ENCODE measurements at places on chromosomes 6 and 20. TPM values are rescaled to one million over a fixed set of nuclear protein-coding genes. Genes with fewer than 3 reads are reported as not detected.
A peak's percentile ranks its signal among the peaks of the same experiment; 100 is the strongest.

- no peak for DNase-seq
Observed at GRCh38 chr20:51193066-51193772, 170.3 kb upstream of the KCNG1 start.

DNA sequence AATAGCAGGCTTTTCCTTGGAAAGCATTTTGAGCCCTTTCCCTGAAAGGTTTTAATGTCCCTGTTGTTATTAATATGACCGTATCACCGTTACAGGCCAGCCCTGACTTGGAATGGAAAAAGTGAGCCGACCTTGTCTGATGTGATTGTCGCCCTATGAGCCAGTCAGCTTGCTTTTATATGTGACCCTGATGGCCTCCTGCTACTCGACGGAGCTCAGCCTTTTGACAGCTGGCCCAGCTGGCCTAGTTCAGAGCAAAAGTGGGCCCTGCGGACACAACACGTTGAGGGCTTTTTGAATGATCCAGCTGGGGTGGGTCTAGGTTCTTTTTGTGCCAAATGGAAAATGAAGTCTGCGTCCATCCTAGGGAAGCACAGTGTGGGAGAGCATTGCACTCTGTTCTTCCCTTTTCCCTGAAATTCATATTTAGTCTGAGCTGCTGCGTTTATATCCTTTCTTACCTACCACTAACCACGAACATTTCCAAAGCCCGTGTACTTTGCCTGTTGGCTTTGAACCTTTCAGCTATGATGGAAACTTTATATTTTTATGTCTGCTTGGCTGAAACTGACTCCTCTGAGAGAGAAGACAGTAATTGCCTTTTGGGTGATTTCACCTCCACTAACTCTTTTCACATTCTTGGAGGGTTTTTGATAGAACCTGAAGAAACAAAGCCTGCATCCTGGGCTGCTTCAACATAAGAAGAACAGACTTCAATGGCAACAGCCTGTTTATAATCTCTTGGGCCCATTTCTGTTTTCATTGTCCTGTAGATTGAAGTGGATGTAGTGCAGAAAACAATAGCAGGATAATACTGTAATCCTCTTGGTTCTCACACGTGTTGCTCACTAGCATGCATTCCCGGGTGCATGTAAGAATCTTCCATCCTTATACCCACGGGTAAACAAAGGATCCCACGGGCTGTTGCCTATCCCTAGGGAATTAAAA is 121.8 kb upstream of the HDGFL1 start:
- DNase-seq, result no peak

- no peak for DNase-seq
Observed at GRCh38 chr6:157094038-157094437, 229.3 kb downstream of the TMEM242 start.

DNA sequence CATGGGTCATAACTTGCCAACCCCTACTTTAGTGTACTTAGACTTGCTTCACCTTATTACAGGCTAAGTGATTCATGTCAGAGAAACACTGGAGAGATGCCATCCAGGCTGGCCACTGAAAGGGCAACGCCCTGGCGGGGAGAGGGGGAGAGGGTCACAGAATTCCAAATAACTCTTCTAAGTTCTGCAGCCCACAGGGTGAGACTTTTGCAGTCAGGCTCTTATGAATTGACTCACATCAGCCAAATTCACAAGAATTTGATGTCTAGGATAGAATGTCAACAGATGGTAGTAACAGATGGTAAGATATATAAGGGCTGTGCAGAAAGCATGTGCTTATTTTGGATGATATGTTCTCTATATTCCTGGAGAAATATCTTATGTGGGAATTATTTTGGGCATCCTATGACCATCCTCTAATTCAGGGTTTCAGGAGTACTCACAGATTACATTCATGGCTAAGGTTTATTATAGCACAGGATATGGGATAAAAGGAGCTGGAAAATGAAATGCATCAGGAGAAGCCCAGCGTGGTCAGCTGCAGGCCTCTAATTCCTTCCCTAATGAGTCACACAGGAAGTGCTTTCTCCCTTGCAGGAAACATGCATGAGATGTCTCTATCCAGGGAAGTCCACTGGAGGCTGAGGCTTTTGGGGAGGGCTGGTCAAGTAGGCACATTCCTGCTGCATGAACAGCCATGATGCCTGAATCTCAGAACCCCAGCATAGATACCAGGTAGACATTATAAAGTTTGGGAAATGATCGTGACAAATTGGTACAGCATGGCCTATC is 58.7 kb upstream of the RIN2 start:
- DNase-seq, result no peak

- DNase-seq, result peak; percentile 2
Observed at GRCh38 chr20:2602046-2602735, 50.2 kb upstream of the NOP56 start.

DNA sequence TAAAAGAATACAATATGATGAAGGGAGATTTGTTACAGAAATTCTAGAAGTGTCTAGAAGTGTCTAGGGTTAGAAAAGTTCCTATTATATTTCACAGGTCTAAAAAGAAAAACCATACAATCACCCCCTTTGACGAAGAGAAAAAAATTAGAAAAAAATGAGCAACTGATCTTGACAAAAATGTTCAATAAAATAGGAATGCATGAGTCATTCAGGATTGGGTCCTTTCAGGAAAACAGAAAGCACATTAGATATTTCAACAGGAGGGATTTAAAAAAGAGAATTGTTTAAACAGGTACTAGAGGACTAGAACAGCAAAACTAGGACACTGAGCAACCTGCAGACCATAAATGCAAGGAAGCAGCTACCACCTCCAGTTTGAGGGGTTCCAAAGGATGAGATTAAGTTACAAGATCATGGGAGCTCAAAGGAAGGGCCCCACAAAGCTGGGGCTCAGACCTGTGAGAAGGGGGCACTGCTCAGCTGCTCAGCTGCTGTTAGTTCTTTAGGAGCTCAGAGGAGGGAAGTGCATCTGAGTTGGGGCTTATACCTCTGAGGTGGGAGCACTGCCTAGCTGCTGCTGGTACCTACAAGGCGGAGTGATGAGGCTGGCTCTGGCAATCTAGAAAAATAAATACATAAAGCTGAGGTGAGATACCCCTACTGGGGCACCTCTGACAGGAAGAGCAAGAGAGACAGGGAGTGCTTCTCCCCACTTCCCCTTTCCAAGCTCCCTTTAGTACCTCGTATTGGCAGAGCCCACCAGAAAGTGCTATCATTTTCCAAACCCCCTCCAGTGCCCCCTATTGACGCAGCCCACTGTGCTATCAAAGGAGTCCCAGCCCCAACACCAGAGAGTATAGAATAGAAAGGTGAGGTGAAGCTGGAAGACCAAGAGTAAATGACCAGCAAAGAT is 27.1 kb upstream of the BEND6 start:
- DNase-seq, result no peak

- no peak for DNase-seq
Observed at GRCh38 chr6:112774319-112774718, 427.2 kb downstream of the RFPL4B start.

GRCh38 chr6:47509937-47510336 is 32.3 kb downstream of the CD2AP start:
- DNase-seq, result no peak

DNA sequence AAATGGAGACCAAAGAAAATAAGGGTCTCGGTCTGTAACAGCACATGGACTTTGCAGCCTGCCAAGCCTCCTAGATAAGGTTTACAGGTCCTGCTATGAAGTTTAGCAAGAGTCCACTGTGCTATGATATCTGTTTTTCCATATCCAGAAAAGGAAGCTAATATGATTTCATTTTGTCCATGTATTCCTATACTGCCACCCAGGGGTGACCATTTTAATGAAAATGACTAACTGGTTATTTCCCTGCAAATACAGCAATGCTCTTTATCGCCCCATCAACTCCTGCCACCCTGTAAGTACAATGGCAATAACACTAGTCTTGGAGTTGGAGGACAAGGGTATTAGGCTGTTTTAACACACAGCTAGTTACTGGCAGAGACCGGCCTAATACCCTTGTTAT is 115.2 kb upstream of the GLP1R start:
- DNase-seq, result peak; percentile 67

DNA sequence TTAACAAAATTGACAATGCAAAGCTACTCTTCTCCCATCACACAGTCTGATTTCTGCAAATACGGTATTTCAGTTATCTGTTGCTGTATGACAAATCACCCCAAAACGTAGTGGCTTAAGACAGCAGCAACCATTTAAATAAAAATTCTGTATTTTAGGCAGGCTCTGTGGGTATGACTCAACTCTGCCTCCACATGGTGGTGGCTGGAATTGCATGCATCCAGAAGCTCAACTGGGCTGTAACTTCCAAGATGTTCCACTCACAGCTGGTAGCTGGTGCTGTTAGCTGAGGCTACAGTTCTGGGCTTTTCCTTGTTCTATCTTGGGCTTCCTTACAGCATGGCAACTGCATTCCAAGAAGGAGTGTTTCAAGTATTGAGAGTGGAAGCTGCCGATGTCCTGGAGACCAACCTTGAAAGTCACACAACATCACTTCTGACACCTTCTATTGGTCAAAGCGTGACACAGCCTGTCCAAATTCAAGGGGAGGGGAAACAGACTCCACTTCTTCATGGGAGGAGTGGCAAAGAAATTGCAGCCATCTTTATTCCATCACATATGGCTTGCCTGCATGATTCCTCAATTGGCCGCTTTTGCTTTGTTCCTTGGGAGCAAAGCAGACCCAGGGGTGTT is 39.7 kb upstream of the TULP1 start:
- DNase-seq, result peak; percentile 56

- DNase-seq, result no peak
Observed at GRCh38 chr6:8529250-8529649, 93.9 kb upstream of the SLC35B3 start.

- peak; percentile 19 for DNase-seq
Observed at GRCh38 chr6:50185006-50185405, 135.3 kb upstream of the DEFB112 start.

DNA sequence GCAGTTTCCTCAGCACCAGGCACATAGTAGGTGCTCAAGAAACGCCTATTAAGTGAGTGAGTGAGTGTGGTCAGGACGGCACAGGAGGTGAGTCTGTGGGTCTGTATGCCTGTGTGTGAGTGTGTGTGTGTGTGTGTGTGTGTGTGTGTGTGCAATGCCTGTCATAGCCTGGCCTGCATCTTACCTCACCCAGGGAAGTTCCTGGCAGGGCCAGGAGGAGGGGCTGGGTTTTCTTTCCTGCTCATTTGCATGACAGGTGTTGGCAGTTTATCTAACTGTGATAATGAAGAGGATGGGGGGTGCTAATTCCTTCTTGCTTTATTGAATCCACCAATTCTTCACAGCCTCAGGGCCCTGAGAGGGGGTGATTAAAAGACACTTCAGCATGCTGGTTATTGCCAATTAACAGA is 146.7 kb upstream of the MLN start:
- no peak for DNase-seq

GRCh38 chr6:120675886-120676285 is 658.4 kb downstream of the TBC1D32 start:
- DNase-seq, result no peak

- DNase-seq, result no peak
Observed at GRCh38 chr20:1841554-1842140, 53.6 kb upstream of the SIRPA start.

DNA sequence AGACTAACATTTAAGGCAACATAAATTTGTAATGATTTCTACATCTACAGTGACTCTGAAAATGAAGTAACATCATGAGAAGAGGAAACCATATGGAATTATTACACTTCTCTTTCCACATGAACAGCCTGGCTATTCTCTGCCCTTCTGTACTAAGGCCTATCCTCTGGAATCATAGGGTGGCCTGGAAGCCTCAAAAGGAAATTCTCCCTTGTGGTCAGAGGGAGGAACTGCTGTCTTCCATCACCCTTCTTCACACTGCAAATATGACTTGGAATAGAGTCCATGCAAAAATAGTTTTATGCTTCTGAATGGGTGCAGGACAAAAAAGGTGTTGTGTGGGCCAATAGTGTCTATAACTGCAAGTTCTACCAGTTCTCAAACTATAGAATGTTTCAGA is 44.6 kb upstream of the SH3BGRL2 start:
- peak; percentile 76 for DNase-seq

DNA sequence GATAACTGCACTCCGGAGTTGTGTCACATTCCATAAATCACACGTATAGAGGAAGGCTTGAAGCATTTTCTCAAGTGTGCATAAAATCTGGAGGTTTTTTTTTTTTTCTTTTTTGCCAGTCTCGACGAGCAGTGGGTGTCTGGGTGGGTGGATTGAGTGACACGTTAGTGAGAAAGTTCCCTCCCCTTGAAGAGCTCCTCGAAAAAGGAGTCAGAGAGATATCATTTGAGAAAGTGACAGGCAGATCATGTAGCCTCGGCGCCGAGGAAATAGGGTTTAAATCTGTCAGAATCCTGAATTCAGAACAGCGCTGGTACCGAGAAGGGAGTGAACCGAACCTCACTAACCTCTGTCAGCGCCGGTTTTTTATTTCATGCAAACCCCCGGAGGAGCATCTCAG is 269.5 kb upstream of the ARID1B start:
- DNase-seq, result no peak

DNA sequence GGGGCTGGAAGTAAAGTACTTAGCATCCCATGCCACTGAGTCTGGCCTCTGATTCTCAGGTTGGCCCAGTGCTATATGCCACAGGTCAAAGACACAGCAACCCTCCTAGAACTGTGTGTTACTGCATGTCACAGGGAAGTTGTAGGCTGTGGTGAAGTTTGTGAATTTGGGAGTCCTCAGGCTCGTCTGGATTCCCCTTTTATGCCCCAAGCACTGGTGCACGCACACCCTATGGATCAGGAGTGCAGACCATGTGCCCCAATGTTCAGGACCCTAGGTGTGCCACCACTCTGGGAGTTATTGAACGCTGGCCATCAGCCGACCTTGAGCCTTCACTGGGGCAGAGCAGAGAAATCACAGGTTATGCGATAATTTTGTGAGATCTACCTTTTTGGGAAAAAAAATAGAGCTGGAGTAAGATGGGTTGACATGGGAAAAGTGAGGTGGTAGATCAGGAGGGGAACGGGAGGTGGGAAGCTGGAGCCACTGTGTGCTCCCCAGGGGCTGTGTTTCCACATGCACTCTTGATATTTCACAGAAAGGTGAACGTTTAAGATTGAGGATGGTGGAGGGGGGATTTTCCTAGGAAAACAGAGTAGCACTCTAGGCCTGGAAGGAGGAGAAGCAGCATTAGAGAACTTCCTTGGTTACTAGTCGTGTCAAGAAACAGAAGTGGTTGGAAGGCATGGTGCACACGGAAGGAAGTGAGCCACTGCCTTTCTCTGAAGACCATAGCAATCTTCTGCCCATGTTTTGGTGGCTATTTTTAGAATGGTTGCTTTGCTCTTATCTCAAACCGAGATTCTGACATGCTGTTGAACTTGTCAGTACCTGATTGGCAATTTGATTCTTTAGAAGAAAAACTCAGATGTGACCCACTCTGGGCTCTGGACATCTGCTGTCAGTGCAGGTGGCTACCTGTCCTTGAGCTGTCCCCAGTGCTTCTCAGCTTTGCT is 44.1 kb downstream of the DUSP22 start:
- no peak for DNase-seq

The WFDC2 gene
- total RNA-seq, result 17.7 TPM

The KCNS1 gene
- not detected for total RNA-seq

The POLR3F gene
- total RNA-seq, result 12.9 TPM

The FRK gene
- 2.1 TPM for total RNA-seq

The MYLK2 gene
- total RNA-seq, result 0.41 TPM

The OOEP gene
- not detected for total RNA-seq

The RUNX2 gene
- total RNA-seq, result 5.1 TPM

The SLC52A3 gene
- 33.7 TPM for total RNA-seq

The PNRC1 gene
- 17.8 TPM for total RNA-seq

The PLCB1 gene
- 3.5 TPM for total RNA-seq

Measured in HT-29 (cell line).